ENCODE measurements at places on chromosomes 13 and 19. TPM values are rescaled to one million over a fixed set of nuclear protein-coding genes. Genes with fewer than 3 reads are reported as not detected.

The TRPC4 gene
- not detected for total RNA-seq

- no peak overlapping the region for H3K27ac ChIP-seq
- peaks cover 7% of the 10 kb centered on the region for H3K4me1 ChIP-seq
- H3K36me3 ChIP-seq, result peaks cover 6% of the 10 kb centered on the region
These were observed 3.2 kb downstream of the GPR183 start for GRCh38 chr13:99303863-99304521.

- H3K27ac ChIP-seq, result no peak overlapping the region
- H3K4me3 ChIP-seq, result no peak overlapping the region
- H3K36me3 ChIP-seq, result peaks cover 23% of the 10 kb centered on the region
- H3K4me1 ChIP-seq, result no peaks in the 10 kb centered on the region
- H3K27me3 ChIP-seq, result no peaks in the 10 kb centered on the region
These were observed 529 bp upstream of the ZNF418 start for GRCh38 chr19:57935731-57936130.

- H3K27me3 ChIP-seq, result no peaks in the 10 kb centered on the region
- no peak overlapping the region for H3K27ac ChIP-seq
- no peaks in the 10 kb centered on the region for H3K4me1 ChIP-seq
- H3K36me3 ChIP-seq, result peaks cover 77% of the 10 kb centered on the region
These were observed 23.0 kb downstream of the ZNF568 start for GRCh38 chr19:36939153-36939552.

- no peaks in the 10 kb centered on the region for H3K4me1 ChIP-seq
- H3K27me3 ChIP-seq, result no peaks in the 10 kb centered on the region
- H3K4me3 ChIP-seq, result no peak overlapping the region
These were observed 1195.0 kb downstream of the SLITRK5 start for GRCh38 chr13:88866195-88866594.

- no peaks in the 10 kb centered on the region for H3K36me3 ChIP-seq
- H3K4me1 ChIP-seq, result no peaks in the 10 kb centered on the region
- H3K27me3 ChIP-seq, result no peaks in the 10 kb centered on the region
- H3K4me3 ChIP-seq, result no peak overlapping the region
These were observed 17.3 kb upstream of the FCGBP start for GRCh38 chr19:39951686-39952085.

GRCh38 chr19:4374498-4375163 is 25.7 kb downstream of the SH3GL1 start:
- peak overlapping the region; percentile 27 for H3K4me3 ChIP-seq
- H3K36me3 ChIP-seq, result no peaks in the 10 kb centered on the region
- H3K4me1 ChIP-seq, result peaks cover 100% of the 10 kb centered on the region
- peak; percentile 92 for DNase-seq
- no peaks in the 10 kb centered on the region for H3K27me3 ChIP-seq
- H3K27ac ChIP-seq, result peak overlapping the region; percentile 93

DNA sequence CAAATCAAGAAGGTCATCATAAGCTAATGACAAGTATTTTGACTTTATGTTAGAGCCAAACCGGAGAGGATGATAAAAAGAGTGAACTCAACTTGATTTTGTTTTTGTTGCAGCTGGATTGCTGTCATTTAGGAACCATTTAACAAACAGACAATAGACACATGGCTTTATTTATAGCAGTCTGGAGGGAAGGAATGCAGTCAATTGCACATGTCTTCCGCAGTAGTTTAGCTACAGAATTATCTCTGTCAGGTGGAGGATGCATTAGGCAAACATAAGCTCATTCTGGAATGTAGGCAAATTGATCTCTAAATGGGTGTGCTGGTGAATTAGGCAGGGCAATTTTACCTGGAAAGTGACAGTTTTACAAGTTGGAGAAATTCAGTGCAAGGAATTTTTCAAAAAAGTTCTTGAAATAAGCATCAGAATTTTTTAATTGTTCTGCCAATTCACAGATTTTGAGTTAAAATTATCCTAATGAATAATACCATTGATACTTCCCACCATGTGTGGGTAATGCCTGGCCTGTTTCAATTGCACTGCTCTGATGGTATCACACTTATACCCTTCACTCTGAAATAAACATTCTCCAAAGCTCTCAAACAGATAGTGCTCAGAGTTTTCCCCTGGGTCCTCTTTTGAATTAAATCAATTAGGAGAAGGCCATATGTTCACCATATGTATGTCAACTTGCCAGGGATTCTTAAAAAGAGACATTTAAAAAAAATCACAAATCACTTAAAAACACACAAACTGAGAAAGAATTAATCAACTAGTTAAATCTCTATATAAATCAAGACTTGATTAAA is 318.3 kb downstream of the NDFIP2 start:
- no peak overlapping the region for H3K27ac ChIP-seq
